Spleen (tissue), 13 donors: ENCODE measurements at places on chromosomes 3 and 15. TPM values are rescaled to one million over a fixed set of nuclear protein-coding genes. Genes with fewer than 3 reads are reported as not detected.

SGO1 gene
- total RNA-seq, result 1.9 TPM

CIP2A gene
- 15.7 TPM for total RNA-seq

PSTPIP1 gene
- total RNA-seq, result 82.6 TPM

GRCh38 chr15:92714077-92714476 lies 58.5 kb upstream of the FAM174B start:
- no peak for DNase-seq

GPR15 gene
- not detected for total RNA-seq
